ENCODE measurements at places on chromosomes 4 and X.
A peak's percentile ranks its signal among the peaks of the same experiment; 100 is the strongest.

DNA sequence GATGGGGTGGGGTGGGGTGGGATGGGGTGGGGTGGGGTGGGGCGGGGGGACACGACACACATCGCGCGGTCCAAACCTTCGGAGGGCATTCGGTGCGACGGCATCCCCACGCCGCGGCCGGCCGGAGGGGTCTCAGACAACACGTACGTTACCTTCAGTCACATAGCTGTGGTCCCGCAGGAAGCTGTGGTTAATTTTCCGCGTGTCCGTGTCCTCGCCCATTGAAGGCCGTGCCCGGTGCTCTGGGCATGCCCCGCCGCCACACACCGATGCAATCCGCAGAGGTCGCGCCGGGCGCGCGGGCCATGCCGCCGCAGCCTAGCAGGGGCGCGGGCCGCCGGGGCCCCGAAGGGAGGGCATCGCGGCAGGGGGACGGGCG lies 417 bp downstream of the PPP2R2C start:
- DNase-seq, result no peak

GRCh38 chr4:107624024-107624423 lies 96.0 kb downstream of the PAPSS1 start:
- DNase-seq, result no peak

GRCh38 chr4:184924516-184924915 lies 93.8 kb upstream of the HELT start:
- DNase-seq, result no peak

DNA sequence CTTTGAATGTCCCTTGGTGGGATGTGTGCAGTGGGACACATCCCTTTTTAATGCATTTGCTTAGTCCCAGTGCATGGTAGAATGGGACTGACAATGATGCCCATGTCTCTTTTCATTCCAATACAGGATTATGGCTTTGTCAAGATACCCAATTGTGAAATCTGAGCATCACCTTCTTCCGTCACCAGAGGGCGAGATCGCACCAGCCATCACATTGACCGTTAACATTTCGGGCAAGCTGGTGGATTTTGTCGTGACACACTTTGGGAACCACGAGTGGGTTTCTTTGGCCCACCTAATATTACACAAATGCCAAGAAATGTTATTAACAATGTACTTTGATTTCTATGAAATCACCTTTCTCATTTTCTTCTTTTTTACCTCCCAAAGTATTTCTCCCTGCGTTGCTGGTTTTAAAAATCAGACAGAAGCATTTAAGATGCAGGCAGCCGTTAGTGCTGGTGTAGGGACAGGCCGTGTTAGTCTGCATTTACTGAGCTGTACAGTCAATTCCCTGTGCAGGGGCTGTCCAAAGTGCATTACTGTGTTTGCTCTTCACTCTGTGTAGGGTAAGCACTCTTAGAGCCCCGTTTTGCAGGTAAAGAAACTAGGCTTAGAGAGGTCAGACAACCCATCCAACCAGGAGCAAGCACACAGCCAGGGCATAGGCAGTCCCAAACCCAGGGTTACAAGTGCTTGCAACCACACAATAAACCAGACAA lies 46.5 kb downstream of the CWH43 start:
- no peak for DNase-seq

- no peak for DNase-seq
Measured at GRCh38 chrX:10608099-10608498, 12.3 kb downstream of the MID1 start.

DNA sequence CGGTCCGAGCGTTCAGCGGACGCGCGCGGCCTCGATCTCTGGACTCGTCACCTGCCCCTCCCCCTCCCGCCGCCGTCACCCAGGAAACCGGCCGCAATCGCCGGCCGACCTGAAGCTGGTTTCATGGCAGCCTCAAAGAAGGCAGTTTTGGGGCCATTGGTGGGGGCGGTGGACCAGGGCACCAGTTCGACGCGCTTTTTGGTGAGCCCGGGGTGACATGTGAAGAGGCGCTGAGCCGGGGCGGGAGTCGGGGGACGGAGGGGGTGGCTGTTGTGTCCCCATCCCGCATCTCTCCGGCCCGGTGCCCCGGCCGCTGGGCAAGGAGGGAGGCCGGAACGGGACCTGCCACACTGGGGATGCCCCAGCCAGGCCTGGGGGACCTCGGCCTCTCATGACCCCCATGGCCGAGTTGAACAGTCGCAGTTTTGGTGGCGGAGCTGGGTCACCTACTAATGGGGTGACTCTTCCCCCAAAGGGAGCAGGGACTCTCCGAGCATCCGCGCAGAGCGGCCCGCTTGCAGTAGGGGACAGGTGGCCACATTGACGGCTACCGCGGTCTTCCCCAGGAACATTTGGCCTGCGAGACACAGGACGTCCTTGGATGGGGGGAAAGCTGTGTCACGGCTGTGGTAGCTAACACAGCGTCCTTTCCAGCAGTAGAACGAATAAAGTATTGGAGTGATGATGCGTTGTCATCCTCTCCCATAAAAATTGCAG lies at the start of gene GK:
GK (plus strand) TSS at position 9 of the 717 bp plus-strand sequence; CDS start at position 124, 115 bp downstream.
- no peak for DNase-seq

GRCh38 chr4:2400841-2401609 lies 17.4 kb downstream of the ZFYVE28 start:
- no peak for DNase-seq

DNA sequence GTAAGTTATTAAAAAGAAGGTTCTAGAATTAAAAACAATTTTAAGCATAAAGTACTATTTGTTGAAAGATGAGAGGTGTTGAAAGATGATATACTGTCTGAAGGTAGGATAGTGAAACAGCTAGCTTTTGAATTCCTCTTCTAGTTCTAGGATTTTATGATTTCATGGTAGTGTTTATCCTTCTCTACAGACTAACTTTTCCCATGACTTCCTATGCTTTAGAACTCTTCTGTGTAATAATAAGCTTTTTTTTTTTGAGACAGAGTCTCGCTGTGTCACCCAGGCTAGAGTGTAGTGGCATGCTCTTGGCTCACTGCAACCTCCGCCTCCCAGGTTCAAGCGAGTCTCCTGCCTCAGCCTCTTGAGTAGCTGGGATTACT lies 96.0 kb upstream of the NUDT6 start:
- no peak for DNase-seq

- no peak for DNase-seq
Measured at GRCh38 chr4:103032574-103032973, 13.1 kb upstream of the SLC9B1 start.

GRCh38 chrX:149490100-149490499 lies 15.0 kb downstream of the IDS start:
- DNase-seq, result no peak

DNA sequence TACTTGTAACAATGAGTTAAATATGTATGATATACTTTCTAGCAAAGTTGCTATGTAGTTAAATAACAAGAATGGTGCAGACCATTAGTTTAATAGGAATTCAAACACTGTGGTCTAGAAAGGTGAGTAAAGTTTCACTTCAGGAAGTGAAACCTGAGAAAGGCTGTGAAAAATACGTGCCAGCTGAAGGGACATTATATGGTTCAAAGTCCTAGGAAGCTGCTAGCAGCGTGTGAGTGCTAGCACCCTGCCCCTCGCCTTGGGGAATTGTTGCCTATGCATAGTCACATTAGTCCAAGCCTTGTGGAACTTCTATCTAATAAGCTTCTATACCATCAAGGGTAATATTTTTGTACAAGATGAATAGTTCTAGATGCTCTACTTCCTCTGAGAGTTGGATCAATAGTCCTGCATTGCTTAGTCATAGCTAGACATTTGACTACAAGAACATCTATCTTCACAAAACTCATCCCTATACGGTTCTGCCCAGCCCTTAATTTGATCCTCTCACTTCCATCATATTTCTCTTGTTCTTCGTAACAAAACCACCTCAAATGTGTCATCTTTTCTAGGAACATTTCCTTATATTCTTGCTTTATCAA lies 45.8 kb upstream of the ARSJ start:
- DNase-seq, result no peak

GRCh38 chr4:85703096-85703495 lies 228.1 kb downstream of the ARHGAP24 start:
- no peak for DNase-seq

DNA sequence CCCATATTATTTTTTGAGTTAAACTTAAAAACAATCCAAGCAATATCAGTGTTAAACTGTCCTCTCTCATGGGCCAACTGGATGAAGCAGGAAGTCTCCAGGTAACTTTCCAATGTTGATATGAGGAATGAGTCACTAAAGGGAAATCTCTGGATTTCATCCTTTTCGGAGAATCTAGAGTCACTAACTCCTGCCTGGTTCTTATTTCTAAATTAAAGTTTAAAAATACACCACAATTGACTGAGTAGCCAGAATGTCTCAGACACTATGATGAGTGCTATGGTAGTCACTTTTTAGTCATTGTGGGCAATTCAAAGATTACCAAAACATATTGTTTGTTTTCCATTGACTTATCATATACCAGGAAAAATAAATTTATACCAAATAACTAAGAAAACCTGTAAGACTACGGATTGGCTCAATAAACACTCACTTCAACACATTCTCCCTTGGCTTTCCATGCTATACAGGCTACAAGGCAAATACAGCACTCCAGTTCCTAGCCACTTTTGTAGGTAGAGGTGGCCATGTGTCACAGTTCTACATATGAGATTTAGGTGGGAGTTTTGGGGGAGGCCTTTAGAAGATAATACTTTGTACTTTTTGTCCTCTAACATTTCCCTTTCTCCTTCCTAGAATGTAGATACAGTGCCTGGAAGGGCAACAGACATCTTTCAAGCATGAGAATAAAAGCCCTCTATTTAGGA lies 8.6 kb downstream of the SLC9B2 start:
- DNase-seq, result no peak

GRCh38 chrX:134572816-134573682 lies 85.2 kb downstream of the PLAC1 start:
- no peak for DNase-seq

DNA sequence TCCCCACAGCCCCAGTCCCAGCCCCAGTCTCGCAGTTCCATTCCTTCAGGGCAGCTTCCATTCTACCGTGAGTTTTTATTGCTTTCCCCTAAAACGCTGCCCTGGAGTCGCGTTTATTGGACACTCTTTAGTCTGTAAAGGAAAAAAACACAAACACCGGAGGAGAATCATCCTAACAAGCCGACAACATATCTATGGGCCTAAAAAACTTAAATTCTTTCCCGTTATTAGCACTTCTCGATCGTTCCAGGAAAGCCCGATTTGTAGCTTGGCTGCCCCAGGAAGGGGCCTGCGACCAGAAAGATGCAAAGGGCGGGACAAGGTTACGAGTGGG lies 178.5 kb downstream of the CBR4 start:
- DNase-seq, result no peak

DNA sequence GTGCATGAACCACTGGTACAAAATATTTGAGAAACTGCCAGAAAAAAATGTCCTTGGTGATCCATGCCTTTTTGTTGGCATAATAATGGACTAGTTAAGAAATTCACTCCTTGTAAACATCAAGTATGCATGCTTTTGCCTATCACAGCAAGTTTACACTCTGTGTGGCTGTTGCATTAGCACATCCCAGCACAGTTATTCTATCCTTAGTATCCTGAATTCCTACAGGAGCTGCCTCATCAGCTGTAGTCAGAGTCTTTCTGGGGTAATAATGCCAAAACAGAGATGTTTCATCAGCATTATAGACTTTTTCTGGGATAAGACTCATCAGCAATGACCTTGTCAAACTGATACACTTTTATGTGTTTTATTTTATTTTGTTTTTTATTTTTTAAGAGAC lies 82.8 kb downstream of the CHIC2 start:
- no peak for DNase-seq

GRCh38 chr4:15805583-15806517 lies 27.7 kb downstream of the CD38 start:
- peak; percentile 16 for DNase-seq

DNA sequence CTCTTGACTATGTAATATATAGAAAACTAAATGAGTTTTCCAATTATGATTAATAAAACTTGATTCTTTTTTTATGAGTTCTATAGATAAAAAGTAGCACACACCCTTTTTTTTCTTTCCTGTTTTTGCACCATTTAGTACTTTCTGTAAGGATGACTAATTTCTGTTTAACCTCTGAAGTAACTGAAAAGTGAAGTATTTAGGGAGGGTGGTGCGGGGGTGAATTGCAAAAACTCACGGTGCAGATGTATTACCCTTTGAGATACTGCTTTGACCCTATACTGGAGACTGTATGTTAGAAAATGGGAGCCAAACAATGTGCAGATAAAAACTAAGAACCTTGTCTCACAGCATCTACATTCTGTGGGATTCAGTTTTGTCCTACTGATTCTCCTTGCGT lies 471.6 kb downstream of the DTHD1 start:
- DNase-seq, result no peak

- no peak for DNase-seq
Measured at GRCh38 chrX:111088628-111089027, 7.4 kb upstream of the PAK3 start.

DNA sequence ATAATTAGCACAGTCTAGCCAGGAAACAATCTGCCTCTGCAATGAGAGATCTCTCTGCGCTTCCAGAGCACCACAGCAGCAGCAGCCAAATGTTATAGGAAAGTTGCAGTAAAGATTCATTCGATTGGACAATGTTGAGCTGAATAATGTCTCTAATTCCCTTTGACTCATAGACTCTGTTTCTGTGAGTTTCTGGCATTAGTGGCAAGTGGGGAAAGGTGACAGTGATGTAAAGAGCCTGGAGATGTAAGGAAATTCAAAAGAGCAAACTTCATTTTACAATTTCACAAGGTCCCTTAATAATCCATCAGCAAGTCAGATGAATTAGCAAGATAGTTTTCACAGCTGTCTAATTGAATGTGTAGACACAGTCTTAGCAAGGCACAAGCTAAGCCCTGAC lies 184.4 kb downstream of the VEGFC start:
- DNase-seq, result no peak

DNA sequence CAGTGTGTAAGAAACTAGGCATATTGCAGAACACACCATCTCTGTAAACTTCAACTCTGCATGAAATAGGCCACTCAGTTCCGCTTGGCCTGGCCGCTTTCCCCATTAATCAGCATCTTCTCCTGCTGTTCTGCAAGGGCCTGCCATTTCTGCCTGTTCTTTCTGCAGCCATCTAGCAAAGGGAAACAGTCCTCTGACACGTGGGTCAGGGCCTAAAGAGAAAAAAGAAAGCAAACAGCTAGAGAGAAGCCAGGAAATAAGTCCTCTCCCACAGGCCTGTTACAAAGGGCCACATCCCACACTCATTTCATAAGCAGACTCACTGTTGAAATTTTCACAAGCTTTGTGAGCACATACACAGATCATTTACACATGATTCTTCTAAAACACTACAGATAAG lies 130.1 kb downstream of the PDE5A start:
- no peak for DNase-seq

GRCh38 chrX:48667509-48667908 lies 16.1 kb upstream of the WAS start:
- DNase-seq, result no peak

- no peak for DNase-seq
Measured at GRCh38 chr4:69818060-69818639, 41.8 kb downstream of the SULT1E1 start.

DNA sequence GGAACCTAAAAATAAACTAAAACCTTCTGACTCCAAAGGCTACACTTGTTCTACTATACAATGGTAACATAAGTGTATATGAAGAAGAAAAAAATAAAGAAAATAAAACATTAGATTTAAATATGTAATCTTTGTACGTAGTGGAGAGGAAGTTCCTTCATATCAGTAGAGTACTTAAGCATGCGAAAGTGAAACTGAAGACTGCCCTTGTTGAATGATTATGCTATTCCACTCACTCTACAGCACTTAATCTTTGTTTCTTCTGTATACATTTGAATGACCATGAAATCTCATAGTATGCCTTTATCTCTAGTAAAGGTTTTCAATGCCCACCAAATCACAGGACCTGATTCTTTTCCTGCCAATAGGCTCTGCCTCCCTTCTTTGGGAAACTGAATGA lies 78.9 kb downstream of the NDST3 start:
- no peak for DNase-seq
